ENCODE measurements at places on chromosomes 16 and 17. TPM values are rescaled to one million over a fixed set of nuclear protein-coding genes. Genes with fewer than 3 reads are reported as not detected.

Gene PIRT
- not detected for total RNA-seq

Gene NAGS
- total RNA-seq, result 1.5 TPM

Gene TBC1D3E
- not detected for total RNA-seq

Gene FAM171A2
- total RNA-seq, result 14.4 TPM

Gene NECAB2
- total RNA-seq, result 0.81 TPM

Gene SULT1A2
- not detected for total RNA-seq

Gene TBC1D26
- total RNA-seq, result not detected

Gene XAF1
- total RNA-seq, result not detected

Gene KIF19
- total RNA-seq, result not detected

Gene SNTB2
- 4.8 TPM for total RNA-seq

Gene MLYCD
- 3.3 TPM for total RNA-seq

Gene RDM1
- 13.7 TPM for total RNA-seq

Gene TEX14
- total RNA-seq, result not detected

Gene POLR2A
- 10.9 TPM for total RNA-seq

Gene SPN
- not detected for total RNA-seq

Gene ADAD2
- total RNA-seq, result not detected

Gene CORO1A
- 2.3 TPM for total RNA-seq

Gene BTBD17
- not detected for total RNA-seq

Gene ARHGAP44
- total RNA-seq, result not detected

Gene KRTAP3-3
- not detected for total RNA-seq

Gene STX1B
- not detected for total RNA-seq

Gene PRSS27
- total RNA-seq, result 1.1 TPM

Gene TOP2A
- total RNA-seq, result 131 TPM

Gene THRA
- 9.1 TPM for total RNA-seq

Gene MARCHF10
- total RNA-seq, result not detected

Gene KCNJ2
- total RNA-seq, result 3.6 TPM

Gene TERF2IP
- total RNA-seq, result 16.8 TPM

Gene SLC38A10
- total RNA-seq, result 77.3 TPM

Gene LCAT
- 4.6 TPM for total RNA-seq

Gene CPHXL2
- total RNA-seq, result not detected

Gene SCGB1C2
- total RNA-seq, result not detected

Gene CRHR1
- 5.1 TPM for total RNA-seq

Gene PRAC2
- not detected for total RNA-seq

Gene RHBDL3
- 7.2 TPM for total RNA-seq

Gene MEOX1
- not detected for total RNA-seq

Gene SLC26A11
- 31.1 TPM for total RNA-seq

Gene SP2
- total RNA-seq, result 0.03 TPM

Gene ZFP3
- not detected for total RNA-seq

Gene PLA2G10
- total RNA-seq, result not detected

Gene C16orf89
- not detected for total RNA-seq

Gene ICAM2
- not detected for total RNA-seq

Gene ACSM3
- total RNA-seq, result 47.2 TPM

Gene APOBR
- not detected for total RNA-seq

Gene SLC12A3
- total RNA-seq, result not detected

Gene HID1
- not detected for total RNA-seq

Gene HNF1B
- total RNA-seq, result 11.4 TPM

Gene PRSS33
- not detected for total RNA-seq

Gene CD7
- total RNA-seq, result not detected

Gene KREMEN2
- 32.8 TPM for total RNA-seq

Gene NOD2
- total RNA-seq, result not detected

Gene MSLN
- total RNA-seq, result not detected
